Central memory CD8-positive, alpha-beta T cell (primary cell): ENCODE measurements at places on chromosomes 3 and 15.

DNA sequence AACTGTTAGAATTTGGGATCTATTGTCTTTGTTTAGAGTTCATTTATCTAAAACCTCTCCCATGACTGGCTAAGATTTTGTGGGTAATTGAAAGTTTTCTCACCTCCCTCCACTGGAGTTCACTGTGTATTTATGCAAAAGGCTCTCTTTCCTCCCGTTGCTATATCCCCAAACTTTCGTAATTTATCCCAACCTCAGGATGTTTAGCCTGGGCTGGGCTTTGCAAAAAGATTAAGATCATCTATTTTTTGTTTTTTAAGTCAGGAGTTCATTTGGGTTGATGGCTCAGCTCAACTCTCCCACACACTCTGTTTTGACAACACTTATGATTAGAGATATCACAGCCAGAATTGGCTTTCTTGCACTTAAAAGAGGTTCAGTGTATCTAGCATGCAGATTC, 27.0 kb downstream of the SUCNR1 start:
- no peak overlapping the region for H3K4me3 ChIP-seq
- peaks cover 28% of the 10 kb centered on the region for H3K4me1 ChIP-seq
- DNase-seq: no peak
- no peaks in the 10 kb centered on the region for H3K27me3 ChIP-seq

DNA sequence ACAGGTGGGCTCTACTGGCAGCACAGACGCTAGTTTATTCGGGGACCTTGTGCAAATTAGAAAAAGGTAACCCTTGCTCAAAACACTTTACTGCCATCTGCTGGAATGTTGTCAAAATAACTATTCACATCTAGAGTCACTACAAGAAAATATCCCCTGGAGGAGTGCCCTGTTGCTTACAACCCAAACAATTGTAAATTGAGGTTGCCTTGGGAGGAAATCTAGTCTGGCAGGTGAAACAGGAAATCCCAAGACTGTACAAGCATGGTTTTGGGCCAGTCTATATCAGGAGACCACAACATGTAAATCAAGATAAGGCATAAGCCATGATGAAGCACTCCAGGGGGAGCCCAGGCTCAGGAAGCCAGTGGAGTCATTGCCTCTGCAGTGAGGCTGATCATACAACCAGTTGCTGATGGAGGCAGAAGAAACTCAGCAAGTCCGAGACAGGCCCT, 136.8 kb upstream of the ACP3 start:
- peaks cover 17% of the 10 kb centered on the region for H3K27me3 ChIP-seq
- peak overlapping the region; percentile 30 for H3K27ac ChIP-seq
- no peaks in the 10 kb centered on the region for H3K36me3 ChIP-seq
- DNase-seq: no peak

GRCh38 chr3:187728940-187729583, 16.2 kb downstream of the BCL6 start:
- H3K27me3 ChIP-seq: no peaks in the 10 kb centered on the region
- H3K4me3 ChIP-seq: no peak overlapping the region

- no peaks in the 10 kb centered on the region for H3K36me3 ChIP-seq
- no peaks in the 10 kb centered on the region for H3K4me1 ChIP-seq
- no peak for DNase-seq
- H3K4me3 ChIP-seq: no peak overlapping the region
- H3K27ac ChIP-seq: no peak overlapping the region
These were observed 18.6 kb upstream of the SYNM start for GRCh38 chr15:99086327-99086667.

- peak overlapping the region; percentile 86 for H3K27ac ChIP-seq
- peaks cover 47% of the 10 kb centered on the region for H3K4me1 ChIP-seq
- no peak for DNase-seq
- H3K4me3 ChIP-seq: no peak overlapping the region
- H3K27me3 ChIP-seq: no peaks in the 10 kb centered on the region
- H3K36me3 ChIP-seq: peaks cover 11% of the 10 kb centered on the region
These were observed 78.9 kb downstream of the RBPMS2 start for GRCh38 chr15:64696481-64696880.

DNA sequence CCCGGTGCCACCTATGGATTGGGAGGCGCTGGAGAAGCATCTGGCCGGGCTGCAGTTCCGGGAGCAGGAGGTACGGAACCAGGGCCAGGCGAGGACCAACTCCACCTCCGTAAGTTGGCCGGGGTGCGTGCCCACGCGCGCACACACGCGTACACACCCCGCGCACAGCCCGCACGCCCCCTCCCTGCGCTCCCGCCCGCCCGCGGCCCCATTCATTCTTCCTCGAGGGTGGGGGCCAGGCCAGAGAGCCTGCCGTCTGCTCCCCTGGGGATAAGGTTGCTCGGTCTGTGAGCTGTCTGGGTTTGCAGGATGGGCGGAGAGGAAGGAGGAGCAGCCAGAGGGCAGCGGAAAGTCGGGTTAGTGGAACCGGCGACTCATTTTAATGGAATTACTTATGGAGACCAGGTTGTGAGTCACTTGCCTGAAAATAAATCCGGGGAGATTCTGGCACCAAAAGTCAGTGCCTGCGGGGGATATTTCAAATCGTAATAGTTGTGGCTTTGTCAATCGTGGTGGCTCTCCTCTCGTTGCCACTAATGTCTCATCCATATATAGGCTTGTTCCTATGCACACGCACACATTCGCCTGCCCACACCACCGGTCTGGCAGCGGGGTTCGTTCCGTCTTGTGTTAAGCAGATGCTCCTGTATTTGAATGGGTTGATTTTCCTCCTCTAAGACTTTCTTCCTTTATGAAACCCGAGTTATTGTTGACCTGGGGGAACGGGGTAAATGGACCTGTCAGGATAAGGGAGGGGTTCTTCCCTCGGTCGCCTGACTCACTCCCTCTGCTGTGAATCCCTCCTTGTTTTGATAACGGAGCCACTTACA, 223.4 kb upstream of the IL12A start:
- peaks cover 4% of the 10 kb centered on the region for H3K4me1 ChIP-seq
- H3K27me3 ChIP-seq: peaks cover 81% of the 10 kb centered on the region
- peak overlapping the region; percentile 55 for H3K4me3 ChIP-seq
- no peaks in the 10 kb centered on the region for H3K36me3 ChIP-seq
- H3K27ac ChIP-seq: no peak overlapping the region
- no peak for DNase-seq

GRCh38 chr3:119885746-119886530, 104.0 kb downstream of the NR1I2 start:
- peaks cover 28% of the 10 kb centered on the region for H3K4me1 ChIP-seq
- H3K27me3 ChIP-seq: no peaks in the 10 kb centered on the region
- peaks cover 9% of the 10 kb centered on the region for H3K36me3 ChIP-seq
- no peak overlapping the region for H3K27ac ChIP-seq
- no peak overlapping the region for H3K4me3 ChIP-seq
- no peak for DNase-seq

GRCh38 chr15:27491666-27492621, 521.0 kb downstream of the GABRG3 start:
- H3K27ac ChIP-seq: no peak overlapping the region
- no peaks in the 10 kb centered on the region for H3K4me1 ChIP-seq
- no peak for DNase-seq
- no peaks in the 10 kb centered on the region for H3K27me3 ChIP-seq
- no peak overlapping the region for H3K4me3 ChIP-seq
- H3K36me3 ChIP-seq: no peaks in the 10 kb centered on the region

DNA sequence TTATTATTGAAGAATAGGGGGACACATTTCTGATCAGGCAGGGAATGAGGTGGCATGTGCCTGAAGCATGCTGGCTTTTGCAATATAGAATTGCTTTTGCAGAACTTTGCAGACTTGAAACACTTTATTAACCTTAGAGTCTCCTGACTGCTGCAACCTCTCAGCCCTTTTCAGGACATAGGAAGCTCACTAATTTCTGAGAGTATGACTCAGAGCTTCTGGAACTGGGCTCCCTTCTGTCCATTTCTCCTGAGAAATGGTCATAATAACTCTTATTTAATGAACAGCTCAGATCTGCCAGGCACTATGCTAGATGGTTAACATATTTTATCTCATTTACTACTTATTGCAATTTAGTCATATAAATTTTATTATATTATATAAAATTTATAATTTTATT, 38.6 kb upstream of the DGKG start:
- no peak overlapping the region for H3K27ac ChIP-seq
- no peak for DNase-seq
- H3K4me1 ChIP-seq: no peaks in the 10 kb centered on the region
- peaks cover 21% of the 10 kb centered on the region for H3K27me3 ChIP-seq
- no peaks in the 10 kb centered on the region for H3K36me3 ChIP-seq

GRCh38 chr3:128412180-128413002, 54.3 kb downstream of the DNAJB8 start:
- H3K4me3 ChIP-seq: no peak overlapping the region
- H3K27ac ChIP-seq: peak overlapping the region; percentile 10
- H3K36me3 ChIP-seq: no peaks in the 10 kb centered on the region
- H3K4me1 ChIP-seq: no peaks in the 10 kb centered on the region
- H3K27me3 ChIP-seq: no peaks in the 10 kb centered on the region

DNA sequence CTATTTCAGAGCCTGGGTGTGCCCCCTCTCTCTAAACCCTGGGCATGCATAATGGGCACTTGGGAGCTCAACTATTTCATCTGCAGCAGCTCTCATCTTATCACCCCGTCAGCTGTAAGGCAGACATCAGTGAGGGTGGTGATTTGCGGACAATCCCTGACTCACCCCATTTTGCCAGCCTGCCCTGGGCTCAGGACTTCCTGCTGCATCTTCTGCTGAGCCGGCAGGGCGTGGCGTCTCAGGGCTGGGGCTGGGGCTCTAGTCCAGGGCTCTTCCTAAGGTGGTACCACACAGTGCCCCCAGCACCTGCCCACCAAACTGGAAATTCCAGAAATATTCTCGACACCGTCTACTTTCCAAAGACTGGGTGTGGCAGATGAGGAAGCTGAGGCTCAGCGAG, 925 bp upstream of the PSTPIP1 start:
- H3K27ac ChIP-seq: peak overlapping the region; percentile 92
- H3K36me3 ChIP-seq: peaks cover 15% of the 10 kb centered on the region
- H3K4me3 ChIP-seq: peak overlapping the region; percentile 96
- H3K27me3 ChIP-seq: no peaks in the 10 kb centered on the region

DNA sequence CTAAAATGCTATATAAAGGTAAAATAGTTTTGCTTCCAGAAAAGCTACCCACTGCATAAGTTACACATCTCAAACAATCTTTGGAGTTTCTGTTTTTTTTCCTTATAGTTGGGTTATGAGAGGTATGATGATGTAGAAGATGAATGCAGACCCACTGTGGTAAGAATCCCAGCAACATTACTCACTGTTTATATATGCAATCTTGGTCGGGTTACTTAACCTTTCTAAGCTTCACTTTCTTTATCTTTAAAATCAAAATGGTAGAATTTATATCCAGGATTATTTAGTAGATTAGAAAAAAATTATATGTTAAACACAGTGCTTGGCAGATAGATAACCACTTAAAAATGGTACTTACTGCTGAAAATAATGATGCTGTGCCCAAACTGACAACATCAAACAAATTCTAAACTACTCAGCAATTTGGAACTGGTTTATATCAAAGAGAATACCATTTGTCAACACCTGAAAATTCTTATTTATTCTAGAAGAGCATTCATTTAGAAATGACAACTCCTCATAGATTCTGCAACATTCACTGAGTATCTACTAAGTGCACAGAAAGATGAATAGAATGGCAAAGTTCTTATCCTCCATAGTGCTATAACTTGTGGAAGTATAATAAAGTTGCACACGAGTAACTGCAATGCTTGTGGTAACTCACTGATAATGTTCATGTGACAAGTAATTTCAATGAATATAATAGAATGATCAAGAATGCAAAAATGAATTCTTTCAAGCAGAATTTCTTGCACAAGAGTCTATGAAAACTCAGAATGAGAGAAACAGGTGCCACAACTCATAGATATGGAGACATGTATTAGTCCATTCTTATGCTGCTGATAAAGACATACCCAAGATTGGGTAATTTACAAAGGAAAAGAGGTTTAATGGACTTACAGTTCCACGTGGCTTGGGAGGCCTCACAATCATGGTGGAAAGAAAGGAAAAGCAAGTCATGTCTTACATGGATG, 129.0 kb upstream of the SLC7A14 start:
- H3K4me3 ChIP-seq: no peak overlapping the region
- H3K4me1 ChIP-seq: no peaks in the 10 kb centered on the region
- H3K27ac ChIP-seq: no peak overlapping the region
- no peaks in the 10 kb centered on the region for H3K36me3 ChIP-seq

DNA sequence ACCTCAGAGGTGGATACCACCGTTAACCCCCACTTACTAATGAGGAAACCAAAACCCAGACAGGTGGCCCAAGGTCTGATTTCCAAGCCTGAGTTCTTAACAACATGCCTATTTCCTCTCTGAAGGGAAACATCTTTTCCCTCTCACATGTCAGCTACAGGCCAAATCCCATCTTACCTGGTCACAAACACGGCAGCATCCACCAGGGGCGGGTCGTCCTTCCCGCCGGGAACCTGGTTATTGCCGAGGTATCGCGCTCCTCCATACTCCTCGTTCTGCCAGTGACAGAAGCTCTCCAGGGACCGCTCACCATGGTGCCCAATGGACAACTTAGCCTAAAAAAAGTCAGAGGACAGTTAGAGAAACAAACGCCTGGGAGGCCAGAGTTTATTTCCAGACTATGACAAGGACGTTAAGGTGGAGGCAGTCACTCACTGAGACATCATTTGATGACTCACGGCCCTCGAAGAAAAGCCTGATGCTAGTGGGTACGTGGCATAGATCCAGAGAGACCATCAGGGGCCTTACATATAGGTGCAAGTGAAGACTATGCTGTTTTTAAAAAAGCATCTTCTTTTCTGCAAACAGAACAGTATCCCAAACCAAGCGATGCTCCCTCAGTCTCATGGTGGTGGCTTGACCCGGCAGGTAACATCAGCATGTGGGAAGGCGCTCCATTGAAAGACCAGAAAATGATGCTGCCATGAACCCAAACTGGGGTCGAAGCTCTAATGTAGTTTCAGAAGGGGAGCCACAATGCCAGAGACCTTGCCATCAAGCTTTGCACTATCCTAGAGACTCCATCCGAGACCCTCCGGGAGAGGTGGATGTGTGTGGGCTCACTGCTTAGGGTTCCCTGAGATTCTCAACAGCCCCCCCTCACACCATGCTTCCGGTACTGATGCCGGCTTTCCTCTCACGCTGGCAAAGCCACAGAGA, 80.2 kb downstream of the ADAMTS17 start:
- no peaks in the 10 kb centered on the region for H3K27me3 ChIP-seq
- DNase-seq: peak; percentile 7
- H3K4me1 ChIP-seq: no peaks in the 10 kb centered on the region
- no peaks in the 10 kb centered on the region for H3K36me3 ChIP-seq
- H3K4me3 ChIP-seq: no peak overlapping the region

DNA sequence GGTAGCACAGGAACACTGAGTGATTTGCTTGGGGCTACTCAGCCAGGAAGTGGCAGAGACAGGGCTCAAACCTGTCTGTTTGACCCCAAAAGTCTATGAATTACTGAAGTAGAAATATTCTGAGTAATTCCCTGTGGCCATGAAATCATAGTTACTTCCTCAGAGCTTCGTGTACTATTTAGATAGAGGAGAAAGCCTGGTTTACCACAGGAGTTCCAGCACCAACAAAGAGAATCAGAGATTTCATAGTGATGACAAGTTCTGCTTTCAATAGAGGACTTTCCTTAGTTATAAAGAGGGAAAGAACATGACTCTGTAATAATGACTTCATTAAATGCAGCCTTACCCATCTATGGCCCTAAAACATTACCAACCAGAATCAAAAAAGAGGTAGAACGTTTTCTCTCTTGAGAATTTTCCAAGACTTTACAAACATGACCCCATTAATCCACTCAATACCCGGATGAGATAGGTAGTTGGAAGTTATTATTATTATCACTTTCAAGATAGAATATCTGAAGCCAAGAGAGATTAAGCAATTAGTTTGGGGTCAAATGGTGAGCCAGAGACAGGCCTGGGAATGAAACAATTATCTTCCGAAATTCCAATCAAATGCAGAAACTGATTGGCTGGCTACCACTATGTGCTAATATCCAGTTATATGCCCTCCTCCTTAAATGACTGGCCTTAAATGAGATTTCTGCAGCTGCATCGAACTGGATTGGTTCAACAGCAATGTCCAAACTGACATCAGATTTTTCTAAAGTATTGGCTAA, 13.6 kb upstream of the WNT5A start:
- no peaks in the 10 kb centered on the region for H3K4me1 ChIP-seq
- H3K4me3 ChIP-seq: no peak overlapping the region
- DNase-seq: no peak
- H3K27me3 ChIP-seq: no peaks in the 10 kb centered on the region
